AG08396 (cell line): ENCODE measurements at places on chromosomes 16 and 17.
A peak's percentile ranks its signal among the peaks of the same experiment; 100 is the strongest.

DNA sequence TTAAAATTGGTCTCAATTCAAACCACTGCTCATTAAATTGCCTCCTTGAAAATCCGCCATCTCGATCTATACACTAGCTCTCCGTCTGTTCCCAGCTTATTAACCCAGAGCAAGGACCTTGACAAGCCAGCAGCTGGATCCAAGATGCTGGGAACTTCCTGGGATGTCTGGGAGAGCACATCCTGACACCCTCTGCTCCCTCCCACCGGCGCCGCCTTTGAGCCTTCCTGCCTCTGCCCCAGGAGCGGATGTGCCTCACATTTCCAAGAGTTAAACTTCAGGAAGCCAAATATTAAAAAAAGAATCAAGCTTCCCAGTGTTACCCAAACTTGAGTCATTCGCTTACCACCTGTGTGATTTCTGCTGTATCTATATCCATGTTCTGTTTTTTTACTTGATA lies 107.9 kb downstream of the HAPSTR1 start:
- DNase-seq, result no peak

GRCh38 chr17:7838090-7839075 lies 4.4 kb downstream of the KDM6B start:
- peak; percentile 36 for DNase-seq

GRCh38 chr17:78266771-78267170 lies 35.3 kb downstream of the TMEM235 start:
- no peak for DNase-seq

GRCh38 chr17:7883781-7884386 lies 4.7 kb upstream of the CHD3 start:
- DNase-seq, result no peak

DNA sequence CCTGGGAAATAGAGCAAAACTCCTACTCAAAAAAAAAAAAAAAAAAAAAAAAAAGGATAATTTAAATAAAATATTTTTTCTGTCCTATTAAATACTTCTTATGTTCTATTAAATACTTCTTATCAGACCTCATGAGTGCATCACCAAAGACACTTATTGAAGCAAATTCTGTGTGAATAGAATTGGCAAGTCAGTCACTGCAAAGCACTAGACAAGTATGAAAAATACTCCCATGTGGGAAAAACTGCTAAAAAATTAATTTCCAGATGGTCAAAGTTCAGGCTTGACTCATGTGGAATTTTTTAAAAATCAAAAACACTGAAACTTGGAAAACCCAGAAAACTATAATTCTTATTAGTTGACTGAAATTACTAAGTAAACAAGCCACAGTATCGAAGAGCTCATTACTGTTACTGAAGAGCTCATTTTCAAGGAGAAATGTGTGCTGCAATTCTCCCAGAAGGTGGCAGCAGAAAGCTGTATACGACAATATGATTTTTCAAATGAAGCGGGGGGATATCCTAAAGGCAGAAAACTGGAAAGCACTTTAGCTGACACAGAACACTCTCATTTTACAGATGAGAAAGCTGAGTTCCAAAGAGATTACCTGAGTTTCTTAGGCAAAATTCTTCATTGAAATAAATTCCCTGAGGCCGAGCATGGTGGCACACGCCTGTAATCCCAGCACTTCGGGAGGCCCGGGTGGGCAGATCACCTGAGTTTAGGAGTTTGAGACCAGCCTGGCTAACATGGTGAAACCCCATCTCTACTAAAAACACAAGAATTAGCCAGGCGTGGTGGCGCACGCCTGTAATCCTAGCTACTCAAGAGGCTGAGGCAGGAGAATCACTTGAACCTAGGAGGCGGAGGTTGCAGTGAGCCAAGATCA lies 15.9 kb upstream of the FBXO47 start:
- DNase-seq, result peak; percentile 56

GRCh38 chr16:89828199-89828869 lies at the start of gene SPIRE2:
TSS of gene SPIRE2 (plus strand) at chr16:89828475. CDS start at chr16:89828551, 76 bp downstream.
- peak; percentile 91 for DNase-seq
